Eye (tissue), 1 donor: ENCODE measurements at places on chromosomes 6 and 20.
A peak's percentile ranks its signal among the peaks of the same experiment; 100 is the strongest.

- no peak for DNase-seq
Observed at GRCh38 chr20:15609921-15610320, 963.3 kb downstream of the KIF16B start.

DNA sequence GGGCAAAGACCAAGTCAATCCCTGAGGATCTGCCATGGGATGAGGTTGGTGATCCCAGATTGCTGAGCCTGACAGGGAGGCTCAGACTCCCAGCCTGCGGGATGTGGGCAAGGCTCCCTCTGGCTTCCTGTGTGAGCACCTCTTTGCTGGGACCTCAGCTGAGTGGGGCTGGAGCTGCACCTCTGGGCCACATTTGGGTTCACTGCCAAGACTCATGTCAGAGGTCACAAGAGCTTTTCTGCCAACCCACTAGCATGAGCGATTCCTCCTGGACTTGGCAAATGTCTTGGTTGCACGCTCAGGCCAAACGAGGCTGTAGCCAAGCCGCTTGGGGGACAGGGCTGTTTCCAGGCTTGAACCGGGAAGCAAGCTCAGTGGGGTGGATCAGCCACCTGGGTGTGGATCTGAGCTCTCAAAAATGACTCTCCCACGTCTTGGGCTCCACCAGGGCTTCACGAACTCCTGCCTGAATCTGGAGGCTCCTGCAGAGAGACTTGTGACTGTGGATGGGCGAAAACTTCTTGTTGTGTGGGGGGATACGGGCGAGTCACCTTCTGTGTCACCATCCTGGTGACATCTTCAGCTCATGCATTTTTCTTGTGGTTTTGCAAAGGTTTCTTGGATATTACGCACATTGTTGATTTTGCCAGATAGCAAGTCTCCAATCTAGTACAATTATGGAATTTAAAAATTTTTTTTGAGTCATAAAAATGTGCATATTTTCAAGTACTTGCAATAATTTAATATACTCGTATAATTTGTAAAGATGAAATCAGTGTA lies 359.5 kb downstream of the CDH4 start:
- DNase-seq, result no peak

- no peak for DNase-seq
Observed at GRCh38 chr6:85887461-85887860, 244.8 kb upstream of the SYNCRIP start.

GRCh38 chr20:22993823-22994222 lies 41.3 kb upstream of the SSTR4 start:
- DNase-seq, result no peak

DNA sequence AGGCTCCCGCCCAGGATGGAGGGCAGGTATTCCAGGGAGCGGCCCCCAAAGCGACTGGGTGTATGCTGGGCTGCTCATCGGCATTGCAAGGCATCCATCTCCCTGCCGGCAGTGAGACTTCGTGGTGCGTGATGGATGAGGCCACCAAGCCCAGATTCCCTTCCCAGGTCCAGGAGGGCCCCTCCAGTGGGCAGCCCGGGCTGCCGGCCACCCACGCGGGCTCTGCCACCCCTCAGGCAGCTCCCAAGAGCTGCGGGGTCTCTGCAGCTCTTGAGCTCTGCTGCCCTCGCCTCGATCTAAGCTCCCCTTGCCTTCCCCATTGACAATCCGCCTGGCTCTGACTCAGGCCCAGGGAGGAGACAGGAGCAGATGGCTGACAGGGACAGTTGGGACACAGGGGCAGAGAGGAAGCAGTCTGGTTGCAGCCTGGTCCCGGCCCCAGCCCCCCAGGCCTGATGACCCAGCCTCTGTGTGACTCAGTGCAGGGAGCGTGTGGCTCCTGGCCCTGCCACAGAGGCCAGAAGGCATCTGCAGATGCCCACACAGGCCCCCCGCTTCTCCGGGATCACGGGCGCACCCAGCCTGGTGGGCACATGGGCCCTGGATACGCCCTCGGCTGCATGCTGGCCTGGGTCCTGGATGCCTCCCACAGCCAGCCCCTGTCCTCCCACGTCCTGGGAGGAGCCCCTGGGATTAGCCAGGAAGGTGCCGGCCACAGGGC lies 33.0 kb downstream of the SLCO4A1 start:
- DNase-seq, result peak; percentile 57

- DNase-seq, result peak; percentile 29
Observed at GRCh38 chr6:13024616-13025015, 303.7 kb downstream of the TBC1D7 start.

DNA sequence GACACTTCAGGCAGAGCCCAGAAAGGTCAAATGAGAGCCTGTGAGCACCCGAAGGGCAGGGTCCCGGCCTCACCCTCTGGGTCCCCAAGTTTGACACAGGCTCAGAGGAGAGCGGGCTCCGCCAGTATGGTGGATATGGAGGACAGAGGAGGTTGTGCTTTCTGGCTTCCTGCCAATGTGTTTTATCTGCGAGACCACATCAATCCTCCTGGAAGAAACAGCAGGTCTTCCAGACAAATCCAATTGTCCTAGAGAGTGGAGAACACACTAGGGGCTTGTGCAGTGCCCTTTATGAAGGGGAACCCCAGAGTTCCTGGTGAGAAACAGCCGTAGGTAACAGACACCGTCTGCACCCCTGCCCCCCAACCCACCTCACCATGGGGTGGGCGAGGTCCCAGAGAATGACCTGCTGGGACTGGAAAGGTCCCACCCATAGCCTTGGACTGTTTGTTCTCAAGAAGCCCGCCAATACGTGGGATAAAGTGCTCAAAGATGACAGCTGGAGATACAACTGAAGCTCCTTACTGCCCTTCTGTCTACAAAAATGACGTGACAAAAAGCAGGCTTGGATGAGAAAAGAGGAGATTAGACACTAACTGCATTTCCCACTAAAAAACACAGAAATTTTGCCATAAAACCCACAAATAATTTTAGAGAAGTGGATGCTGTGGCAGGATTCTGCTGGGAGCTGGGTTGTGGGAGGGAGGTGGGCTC lies 23.9 kb upstream of the SSTR4 start:
- DNase-seq, result no peak

DNA sequence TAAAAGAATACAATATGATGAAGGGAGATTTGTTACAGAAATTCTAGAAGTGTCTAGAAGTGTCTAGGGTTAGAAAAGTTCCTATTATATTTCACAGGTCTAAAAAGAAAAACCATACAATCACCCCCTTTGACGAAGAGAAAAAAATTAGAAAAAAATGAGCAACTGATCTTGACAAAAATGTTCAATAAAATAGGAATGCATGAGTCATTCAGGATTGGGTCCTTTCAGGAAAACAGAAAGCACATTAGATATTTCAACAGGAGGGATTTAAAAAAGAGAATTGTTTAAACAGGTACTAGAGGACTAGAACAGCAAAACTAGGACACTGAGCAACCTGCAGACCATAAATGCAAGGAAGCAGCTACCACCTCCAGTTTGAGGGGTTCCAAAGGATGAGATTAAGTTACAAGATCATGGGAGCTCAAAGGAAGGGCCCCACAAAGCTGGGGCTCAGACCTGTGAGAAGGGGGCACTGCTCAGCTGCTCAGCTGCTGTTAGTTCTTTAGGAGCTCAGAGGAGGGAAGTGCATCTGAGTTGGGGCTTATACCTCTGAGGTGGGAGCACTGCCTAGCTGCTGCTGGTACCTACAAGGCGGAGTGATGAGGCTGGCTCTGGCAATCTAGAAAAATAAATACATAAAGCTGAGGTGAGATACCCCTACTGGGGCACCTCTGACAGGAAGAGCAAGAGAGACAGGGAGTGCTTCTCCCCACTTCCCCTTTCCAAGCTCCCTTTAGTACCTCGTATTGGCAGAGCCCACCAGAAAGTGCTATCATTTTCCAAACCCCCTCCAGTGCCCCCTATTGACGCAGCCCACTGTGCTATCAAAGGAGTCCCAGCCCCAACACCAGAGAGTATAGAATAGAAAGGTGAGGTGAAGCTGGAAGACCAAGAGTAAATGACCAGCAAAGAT lies 27.1 kb upstream of the BEND6 start:
- no peak for DNase-seq

GRCh38 chr6:65262241-65262640 lies 444.8 kb downstream of the EYS start:
- no peak for DNase-seq

GRCh38 chr6:126600258-126600916 lies 260.5 kb downstream of the CENPW start:
- DNase-seq, result no peak

DNA sequence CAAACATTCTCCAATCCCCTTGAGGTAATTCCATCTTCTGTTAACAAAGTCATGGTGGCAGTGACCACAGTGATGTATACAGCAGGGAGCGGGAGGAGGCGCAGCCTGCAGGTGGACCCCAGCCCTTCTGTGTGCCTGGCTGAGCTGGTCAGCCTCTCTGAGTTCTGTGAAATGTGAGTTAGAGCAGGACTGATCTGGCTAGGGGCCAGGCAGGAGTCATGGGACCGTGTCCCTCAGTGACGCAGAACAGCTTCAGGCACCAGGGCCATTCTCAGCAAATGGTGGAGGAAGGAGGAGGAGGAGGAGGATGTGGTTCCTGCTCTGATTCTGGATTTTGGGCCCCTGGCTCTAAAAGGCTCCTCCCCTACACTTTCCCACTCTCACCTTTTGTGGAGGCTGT lies 6.9 kb downstream of the PHACTR3 start:
- DNase-seq, result no peak

GRCh38 chr20:37673444-37673843 lies 20.4 kb upstream of the CTNNBL1 start:
- DNase-seq, result peak; percentile 56

DNA sequence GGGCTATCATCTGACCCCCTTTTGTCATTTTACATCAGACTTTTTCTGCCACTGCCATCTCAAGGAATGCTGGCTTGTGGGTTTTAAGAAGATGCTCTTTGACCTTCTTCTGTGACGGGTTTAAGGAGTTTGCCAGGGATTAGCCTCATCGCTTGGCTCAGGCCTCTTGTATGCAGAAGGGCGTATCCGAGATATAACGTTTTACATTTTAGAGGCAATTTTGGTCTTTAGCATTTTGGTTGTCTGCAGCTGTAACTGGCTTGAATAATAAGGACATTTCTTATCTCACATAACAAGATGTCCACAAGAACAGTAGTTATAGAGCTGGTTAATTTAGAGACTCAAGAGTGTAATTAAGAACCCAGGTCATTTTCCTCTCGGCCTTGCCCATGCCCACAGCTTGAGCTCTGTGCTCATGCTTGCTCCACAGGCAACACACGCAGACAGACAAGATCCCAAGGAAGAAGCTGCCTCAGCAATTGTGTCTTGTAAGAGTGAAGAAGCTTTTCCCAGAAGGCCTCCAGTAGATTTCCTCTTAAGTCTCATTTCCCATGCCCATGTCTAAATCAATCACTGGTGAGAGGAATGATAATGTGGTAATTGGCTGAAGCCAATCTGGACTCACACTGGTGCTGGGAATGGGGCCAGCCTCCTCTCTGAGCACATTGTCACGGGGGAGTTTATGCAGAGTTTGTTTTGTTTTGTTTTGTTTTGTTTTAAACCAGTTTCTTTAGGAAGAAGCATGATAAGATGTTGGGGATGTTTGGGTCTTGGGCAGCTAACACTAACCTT lies 36.8 kb downstream of the PTCHD4 start:
- DNase-seq, result peak; percentile 79

- no peak for DNase-seq
Observed at GRCh38 chr6:40520678-40521077, 66.5 kb downstream of the LRFN2 start.

DNA sequence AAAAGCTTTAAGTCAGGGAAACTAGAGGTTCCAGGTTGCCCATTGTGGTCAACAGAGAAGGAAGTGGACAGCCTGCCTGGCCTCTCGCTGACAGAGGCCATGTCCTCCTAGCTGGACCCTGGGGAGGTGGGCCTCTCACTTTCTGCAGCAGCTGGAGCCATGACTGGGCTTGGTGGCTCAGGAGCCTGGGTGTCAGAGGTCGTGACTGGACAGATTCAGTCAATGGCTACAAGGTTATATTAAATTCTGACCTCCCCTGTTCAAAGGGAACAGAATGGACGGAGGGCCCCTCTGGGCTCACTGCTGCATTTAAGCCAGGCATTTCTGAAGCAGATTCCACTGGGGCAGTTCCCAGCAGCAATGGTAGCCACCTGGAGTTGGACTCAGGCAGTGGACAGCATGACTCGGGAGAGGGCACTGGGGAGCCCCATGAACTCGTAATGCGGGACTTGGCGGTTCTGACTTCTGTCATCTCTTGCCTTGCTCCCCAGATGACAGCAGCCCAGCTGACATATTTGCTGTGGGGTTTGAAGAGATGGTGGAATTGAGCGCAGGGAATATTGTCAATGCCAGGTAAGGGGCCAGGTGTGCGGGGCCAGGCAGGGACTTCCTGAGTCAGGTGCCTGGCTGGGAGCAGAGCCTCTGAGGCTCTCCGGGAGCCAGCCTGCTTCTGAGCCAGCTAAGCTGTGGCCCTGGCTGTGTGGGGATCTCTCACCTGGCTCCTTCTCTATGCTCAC lies 86.7 kb downstream of the SYNJ2 start:
- no peak for DNase-seq

DNA sequence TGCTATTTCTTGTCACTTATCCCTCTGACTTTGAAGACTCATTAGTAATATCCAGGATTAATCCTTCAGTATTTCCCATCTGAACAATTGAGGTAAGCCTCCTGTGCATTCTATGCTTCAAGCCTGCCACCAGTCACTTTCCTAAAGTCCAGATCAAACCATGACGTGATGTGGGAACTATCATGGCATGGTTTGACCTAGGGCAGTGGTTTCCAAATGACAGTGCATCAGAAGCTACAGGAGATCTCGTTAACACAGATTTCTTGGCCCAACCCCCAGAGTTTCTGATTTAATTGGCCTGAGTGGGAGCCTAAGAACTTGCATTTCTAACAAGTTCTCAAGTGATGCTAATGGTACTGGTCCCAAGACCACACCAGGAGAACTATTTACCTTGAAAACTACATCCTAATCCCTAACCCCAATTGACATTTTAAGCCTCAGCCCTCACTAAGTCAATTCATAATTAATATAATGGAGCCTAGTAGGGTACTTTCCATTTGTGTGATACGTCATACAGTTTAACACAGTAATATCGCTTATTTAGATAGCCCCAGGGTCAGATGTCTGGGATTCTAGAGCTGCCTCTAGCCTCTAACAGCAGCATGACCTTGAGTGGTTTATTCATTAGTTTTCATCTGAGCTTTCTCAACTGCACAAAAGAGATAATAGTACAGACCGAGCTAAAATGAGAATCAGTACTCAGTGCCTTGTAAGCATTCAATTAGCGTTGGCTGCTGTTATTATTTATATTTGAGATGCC lies 907.6 kb downstream of the TFAP2A start:
- DNase-seq, result no peak

DNA sequence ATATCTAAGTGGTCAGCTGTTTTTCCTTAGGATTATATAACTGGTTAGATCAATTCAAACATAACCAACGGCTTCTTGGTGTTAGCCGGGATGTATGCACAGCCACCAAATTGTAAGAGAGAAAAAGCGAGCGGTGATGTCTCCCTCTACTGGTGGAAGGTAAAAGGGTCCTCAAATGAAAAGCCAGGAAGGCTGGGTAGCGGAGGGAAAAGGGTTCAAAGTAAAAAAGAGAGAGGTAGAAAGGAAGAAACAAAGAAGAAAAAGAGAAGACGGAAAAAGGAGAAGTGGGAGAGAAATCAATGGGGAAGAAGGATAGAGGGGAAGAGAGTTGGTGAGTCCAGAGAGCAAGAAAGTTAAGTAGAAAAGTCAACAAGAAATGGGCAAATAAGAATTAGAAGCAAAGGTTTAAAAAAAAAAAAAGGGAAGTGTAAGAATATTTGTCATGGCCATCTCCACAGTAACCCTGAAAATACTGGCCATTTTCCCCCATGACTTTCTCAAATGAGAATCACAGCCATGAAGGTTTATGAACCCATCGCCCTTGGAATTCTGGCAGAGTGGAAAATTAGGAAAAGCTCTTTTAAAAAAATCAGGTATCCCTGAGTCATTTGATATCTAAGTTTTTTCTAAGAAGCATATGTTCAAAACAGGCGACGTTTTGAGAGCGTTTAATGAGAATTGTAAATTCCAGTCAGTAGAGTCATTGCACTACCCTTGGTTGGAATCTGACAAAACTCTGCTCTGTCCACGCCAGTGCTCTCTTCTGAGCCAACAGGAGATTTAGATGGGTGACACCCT lies 155.6 kb upstream of the SNX9 start:
- peak; percentile 94 for DNase-seq
